GM12892 (cell line): ENCODE measurements at places on chromosomes 1 and 21.

DNA sequence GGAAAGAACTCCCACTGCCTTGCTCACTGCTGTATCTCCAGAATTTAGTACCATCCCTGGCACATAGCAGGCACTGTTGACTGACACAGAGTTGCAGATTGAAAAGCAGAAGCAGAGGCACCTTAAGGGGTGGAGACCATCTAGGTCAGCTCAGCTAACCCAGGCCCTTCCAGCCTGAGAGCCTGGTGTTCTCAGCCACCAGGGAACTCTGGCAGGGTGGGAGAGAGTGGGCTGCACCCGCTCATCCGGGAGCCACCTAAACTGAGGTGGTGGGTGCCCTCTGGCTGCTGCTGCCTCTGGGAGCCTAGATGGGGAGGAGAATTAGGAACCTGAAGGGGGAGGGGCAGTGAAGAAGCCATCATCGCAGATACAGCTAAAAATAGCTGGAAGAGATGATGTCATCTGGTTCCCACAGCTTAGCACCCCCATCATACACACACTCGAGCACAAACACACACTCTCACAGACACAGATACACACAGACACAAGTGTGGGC is 1.5 kb upstream of the TSPAN1 start:
- no peak for DNase-seq

- no peak for DNase-seq
Measured at GRCh38 chr1:235253219-235253962, 74.6 kb downstream of the ARID4B start.

DNA sequence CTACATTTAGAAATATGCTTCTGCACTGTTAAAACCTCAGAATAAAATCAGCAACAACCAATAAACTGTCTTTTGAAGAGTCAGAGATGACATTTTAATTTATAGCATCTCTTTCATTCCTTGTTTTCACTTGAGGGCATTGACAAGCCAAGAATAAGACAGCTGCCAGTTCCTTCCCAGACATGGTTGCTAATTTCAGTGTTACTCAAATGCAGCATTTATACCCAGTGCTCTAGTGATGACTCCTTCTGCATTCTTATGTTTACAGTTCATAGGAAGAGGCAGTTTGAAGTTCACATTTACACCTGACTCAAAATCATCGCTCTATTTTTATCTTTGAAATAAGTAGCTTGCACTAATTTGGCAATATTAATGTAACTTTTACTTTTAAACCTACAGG is 44.9 kb downstream of the PLA2G4A start:
- DNase-seq = no peak

DNA sequence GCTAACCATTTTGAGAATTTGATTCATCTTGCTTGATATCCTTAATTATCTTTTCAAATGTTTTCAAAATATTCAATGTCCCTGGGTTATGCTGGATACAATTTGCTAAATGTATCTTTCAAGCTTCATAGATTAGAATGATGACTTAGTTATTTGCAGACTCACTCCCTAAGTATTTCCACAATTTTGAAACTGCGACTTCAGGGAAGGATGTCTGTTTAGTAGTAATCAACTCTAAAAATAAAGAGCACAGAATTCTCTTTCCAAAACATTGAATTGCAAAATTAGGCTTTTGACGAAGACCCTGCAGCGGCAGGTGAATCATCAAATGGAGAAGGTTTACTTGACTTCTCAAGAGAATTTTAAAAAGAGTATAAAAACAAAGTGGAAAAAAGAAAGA is 14.2 kb downstream of the RGS1 start:
- no peak for DNase-seq

- DNase-seq = no peak
Measured at GRCh38 chr1:40703316-40703715, 11.8 kb downstream of the NFYC start.

DNA sequence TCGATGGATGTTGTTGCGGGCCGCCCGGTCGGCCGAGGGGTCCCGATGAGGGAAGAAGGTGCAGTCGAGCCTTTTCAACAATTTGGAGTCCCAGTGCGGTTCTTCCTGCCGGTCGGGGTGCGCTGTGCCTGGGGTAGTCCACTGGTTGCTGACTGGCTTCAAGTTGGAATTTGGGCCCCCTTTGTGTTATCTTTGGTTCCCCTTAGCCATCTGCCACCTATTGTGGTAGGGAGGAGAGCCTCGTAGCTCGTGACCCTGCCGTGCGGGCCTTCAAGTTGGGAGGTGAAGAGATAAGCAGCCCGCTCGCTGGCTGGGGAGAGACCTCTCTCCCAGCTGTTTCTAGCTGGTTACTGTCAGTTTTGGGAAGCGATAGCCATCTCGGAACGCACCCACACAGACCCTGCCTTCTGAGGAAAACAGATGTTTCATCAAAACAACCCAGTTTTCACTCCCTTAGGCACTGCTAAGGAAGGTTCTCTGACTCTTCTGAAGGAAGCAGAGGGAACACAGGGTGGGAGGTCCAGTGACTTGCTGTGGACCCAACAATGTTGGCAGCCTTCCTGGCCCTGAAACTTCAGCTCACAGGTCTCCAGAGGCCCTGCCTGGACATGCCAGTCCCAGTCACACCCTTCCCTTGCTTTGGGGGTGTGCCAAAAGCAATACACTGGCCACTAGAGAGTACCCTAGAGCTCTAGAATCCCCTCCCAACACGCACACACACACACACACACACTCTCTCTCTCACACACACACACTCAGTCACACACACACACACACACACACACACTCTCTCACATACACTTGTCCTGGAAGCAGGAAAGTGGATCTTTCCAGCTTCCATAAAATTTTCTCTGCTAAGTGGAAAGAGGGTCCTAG is 1.0 kb downstream of the BTG2 start:
- DNase-seq = no peak

DNA sequence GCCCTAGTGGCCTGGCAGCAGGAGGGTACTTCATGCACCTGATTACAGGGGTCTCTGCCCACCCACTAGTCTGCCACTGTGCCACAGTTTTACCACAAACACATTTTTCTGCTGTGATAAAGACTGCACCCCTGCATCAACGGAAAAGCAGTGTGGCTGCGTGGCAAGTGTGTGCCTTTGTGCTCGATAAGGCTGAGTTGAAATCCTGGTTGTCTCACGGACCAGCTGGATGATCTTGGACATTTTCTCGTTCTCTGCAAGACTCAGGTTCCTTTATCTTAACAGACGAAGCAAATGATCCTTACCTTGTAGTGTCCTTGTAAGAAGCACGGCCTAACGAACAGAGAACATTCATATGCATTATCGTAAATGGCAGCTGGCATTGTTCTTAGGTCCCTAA is 10.2 kb downstream of the GRHL3 start:
- no peak for DNase-seq

DNA sequence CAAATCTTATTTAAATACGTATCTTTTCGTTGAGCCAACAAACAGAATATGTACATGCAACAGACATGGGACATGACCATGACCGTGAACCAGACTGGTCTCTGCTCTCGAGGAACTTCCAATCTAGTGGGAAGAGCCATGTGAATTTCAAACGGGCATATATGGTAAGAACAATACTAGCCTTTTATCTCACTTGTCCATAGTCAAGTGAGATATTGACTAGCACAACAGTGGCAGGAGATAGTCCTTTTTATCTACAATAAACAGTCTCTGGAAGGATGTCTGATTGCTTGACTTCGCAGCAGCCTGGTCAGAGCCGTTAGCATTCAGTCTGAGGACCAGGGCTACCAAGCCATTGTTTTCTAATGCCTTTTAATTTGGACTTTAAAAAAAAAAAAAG is 12.6 kb upstream of the PLA2G2C start:
- no peak for DNase-seq

GRCh38 chr21:35399706-35400105 is 350.6 kb upstream of the RUNX1 start:
- DNase-seq = no peak

- DNase-seq = no peak
Measured at GRCh38 chr21:39098696-39099200, 84.5 kb downstream of the PSMG1 start.

GRCh38 chr1:232049335-232049734 is 422.7 kb downstream of the DISC1 start:
- DNase-seq = no peak

- DNase-seq = no peak
Measured at GRCh38 chr21:43918385-43918947, 53.4 kb downstream of the AGPAT3 start.

DNA sequence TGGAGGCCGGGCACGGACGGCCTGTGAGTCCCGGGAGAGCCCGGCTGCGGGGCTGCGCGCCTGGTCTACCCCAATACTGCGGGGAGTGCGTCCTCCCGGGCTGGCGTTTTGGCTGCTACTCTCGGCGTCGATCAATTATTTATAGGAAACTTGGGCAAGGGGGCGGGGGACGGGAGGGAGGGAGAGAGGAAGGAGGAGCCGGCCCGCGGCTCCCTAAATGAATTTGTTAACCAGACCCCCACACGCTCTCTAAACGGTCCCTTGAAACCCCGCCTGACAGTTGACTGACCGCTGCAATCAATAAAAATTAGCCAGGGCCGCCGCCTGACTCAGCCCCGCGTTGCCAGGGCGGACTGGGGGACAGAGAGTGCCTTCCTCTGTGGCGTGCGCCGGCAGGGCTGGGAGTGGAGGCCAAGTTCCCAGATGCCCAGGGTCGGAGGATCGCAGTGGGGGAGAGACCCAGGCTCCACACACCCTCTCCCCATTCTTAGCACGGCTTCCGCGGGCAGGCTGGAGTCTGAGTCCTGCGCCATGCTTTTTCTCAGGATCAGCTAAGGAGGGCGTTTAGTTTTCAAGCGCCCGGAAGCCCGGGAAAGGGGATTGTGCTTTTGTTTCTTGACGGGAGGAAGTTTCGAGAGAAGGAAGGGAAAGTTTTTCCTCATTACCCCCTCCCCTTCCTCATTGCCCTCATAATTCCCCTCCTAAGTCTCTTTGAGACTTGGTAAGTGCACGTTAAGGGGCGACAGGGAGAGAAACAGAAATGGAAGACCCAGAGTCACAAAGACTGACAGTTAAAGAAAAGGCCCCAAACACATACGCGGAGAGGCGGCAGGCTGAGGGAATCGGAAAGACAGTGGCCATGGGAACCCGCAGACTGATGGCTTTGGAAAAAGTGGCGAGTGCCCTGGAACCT is 6.2 kb downstream of the PAX7 start:
- no peak for DNase-seq

DNA sequence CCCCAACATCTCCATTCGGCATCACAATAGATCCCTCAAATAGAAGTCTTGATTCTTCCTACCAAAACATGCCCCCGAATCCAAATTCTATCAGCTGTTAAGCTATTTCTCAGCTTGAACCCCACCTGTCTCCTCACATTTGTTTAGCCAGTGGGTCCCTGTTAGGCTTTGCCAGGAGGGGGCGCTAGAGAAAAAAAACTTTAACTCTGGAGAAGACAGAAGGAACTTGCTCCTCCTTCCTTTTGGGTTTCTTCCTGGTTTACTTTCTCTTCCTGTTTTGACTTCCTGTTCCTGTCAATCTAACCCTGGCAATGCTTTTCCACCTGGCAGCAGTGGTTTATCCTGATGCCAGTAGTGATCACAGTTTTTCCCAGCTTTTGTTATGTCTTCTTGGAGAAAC is 95.6 kb upstream of the KCNK1 start:
- DNase-seq = no peak

GRCh38 chr1:203039609-203040512 is 13.6 kb downstream of the PPFIA4 start:
- DNase-seq = no peak

DNA sequence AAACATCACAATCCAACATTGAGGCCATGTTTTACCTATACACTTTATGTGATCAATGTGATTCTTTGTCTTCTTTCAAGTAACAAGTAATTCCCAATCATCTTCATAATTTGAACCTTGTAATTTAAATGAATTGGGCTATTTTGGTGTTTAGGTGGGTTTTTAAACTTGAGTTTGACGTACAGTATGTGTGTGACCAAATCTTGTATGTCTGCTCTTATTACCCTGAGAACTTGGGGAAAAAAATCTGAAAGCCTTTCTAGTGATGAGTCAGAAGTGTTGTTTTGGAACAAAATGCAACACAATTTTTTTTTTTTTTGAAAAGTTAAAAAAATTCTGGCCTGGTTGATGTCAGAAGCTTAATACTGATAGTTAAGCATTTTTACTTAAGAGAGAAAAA is 68.5 kb downstream of the HHAT start:
- no peak for DNase-seq

DNA sequence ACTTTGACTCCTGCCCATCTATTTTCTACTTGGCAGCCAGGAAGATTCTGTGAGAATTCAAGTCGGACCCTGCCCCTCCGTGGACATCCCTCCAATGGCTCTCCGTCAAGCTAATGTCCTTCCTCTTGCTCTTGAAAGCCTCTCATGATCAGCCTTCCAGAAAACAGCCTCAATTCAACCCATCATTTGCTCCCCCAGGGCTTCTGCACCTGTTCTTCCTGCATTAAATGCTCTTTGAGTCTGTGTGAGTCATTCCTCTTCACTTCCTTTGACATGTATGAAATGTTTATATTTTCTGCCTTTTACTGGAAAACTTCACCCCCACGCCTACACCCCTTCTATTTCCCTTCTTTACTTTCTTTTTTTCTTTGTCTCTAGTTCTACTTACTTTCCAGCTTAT is 734.1 kb upstream of the ZP4 start:
- no peak for DNase-seq

DNA sequence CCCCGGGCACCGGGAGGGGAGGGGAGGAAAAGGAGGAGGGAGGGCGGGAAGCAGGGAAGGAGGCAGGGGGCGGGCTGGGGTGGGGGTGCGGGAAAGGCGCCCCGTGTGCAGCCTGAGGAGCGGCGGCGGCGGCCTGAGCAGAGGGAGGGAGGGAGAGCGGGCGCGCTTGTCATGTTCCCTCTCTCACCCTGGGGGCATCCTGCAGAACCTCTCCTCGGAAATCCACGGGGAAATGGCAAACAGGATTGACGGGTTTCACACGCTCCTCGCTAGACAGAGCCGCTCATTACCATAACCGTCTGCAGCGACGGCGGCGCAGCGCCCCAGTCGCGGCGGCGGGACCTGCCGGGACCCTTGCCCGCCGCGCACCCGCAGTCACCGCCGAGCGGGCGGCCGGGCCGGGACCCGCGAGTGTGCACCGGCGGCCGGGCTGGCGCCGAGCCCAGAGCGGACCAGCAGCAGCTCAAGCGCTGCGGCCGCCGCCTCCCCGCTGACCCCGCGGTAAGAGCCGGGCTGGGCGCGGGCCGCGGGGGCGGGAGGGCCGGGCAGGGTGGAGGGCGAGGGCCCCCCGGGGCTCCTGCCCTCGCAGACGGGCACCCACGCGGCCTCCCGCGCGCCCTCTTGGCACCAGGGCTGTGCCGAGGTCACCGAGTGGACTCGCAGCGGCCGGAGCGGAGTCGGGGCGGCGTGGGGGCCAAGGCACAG is at the start of gene SERTAD4:
SERTAD4 (plus strand) TSS at position 286 of the 705 bp plus-strand sequence. CDS start 5,165 bp downstream, outside the sequence.
- no peak for DNase-seq

DNA sequence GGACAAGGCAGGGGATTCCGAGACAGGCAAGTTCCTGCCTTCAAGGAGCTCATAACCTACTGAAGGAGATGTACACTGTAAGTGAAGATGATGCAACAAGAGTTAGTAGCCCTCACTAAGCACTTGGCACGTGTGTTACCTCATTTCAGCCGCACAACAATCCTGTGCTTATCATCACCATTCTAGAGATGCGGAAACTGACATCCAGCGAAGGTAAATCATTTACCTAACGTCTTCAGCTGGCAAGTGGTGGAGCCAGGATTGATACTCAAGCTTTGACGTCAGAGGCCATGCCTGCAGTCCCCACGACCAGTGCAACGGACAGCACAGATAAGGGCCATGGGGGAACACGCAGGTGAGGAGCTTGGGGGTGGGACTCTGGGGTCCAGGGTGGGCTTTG is 2.9 kb upstream of the UBXN10 start:
- DNase-seq = no peak
